ENCODE measurements at places on chromosomes 7 and 10. TPM values are rescaled to one million over a fixed set of nuclear protein-coding genes. Genes with fewer than 3 reads are reported as not detected.

HOXA10 gene
- 0.19 TPM for polyA plus RNA-seq

PIK3CG gene
- 1.3 TPM for polyA plus RNA-seq

CD36 gene
- polyA plus RNA-seq, result 35.7 TPM

SEPTIN14 gene
- polyA plus RNA-seq, result not detected

DNA sequence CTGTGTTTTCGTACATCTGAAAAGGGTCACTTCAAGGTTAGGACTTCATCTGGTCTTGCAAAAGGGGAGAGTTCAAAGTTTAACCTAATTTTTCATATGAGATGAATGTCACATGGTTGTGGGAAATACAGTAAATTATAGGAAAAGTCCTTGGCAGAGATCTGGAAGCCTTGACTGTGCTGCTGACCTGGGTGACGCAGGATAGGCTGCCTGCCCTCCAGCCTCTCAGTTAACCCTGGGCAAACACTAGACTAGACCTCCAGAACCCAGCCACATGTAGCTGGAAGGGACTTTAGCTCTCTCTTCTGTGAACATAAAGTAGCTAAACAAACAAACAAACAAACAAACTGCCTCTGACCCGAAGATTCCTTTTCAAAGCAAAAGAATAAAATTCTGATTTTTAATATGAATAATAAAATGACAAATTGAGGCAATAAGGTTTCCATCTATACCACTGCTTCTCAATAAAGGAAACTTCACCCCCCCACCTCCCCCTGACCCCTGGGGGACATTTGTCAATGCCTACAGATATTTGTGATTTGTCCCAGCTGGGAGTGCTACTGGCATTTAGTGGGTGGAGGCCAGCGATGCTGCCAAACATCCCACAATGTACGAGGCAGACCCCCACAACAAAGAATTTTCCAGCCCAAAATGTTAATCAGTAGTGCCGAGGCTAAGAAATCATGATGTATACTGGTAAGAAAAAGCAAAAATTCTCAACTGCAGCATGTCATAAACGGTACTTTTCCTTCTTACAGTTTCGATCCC lies 75.2 kb upstream of the PRR15 start:
- no peak for DNase-seq
- no peak overlapping the region for H3K27ac ChIP-seq
- H3K36me3 ChIP-seq, result no peaks in the 10 kb centered on the region

GRCh38 chr10:34723750-34724149 lies 91.3 kb downstream of the PARD3 start:
- no peak for DNase-seq
- no peak overlapping the region for H3K27ac ChIP-seq
- H3K4me1 ChIP-seq, result peaks cover 4% of the 10 kb centered on the region
- no peaks in the 10 kb centered on the region for H3K36me3 ChIP-seq
- no peak overlapping the region for H3K4me3 ChIP-seq

DNA sequence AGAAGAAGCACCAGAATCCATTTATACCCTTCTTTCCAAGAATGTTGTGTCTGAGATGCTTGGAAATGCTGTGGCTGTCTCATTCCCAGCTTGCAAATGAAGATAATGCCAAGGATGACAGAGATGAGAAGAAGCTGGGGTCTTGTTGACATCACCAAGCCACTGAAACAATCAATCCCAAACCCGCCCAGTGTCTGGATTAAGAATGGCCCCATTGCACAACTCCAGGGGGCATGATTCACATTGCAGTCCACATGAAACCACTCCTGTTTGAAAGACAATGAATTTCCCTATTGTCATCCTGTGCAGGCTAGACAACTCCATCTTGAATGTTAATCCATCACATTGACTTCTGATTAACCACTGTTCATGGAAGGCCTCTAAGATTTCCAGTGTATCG lies 28.6 kb downstream of the SORBS1 start:
- H3K4me3 ChIP-seq, result no peak overlapping the region
- no peaks in the 10 kb centered on the region for H3K27me3 ChIP-seq
- no peaks in the 10 kb centered on the region for H3K36me3 ChIP-seq
- H3K27ac ChIP-seq, result no peak overlapping the region

DNA sequence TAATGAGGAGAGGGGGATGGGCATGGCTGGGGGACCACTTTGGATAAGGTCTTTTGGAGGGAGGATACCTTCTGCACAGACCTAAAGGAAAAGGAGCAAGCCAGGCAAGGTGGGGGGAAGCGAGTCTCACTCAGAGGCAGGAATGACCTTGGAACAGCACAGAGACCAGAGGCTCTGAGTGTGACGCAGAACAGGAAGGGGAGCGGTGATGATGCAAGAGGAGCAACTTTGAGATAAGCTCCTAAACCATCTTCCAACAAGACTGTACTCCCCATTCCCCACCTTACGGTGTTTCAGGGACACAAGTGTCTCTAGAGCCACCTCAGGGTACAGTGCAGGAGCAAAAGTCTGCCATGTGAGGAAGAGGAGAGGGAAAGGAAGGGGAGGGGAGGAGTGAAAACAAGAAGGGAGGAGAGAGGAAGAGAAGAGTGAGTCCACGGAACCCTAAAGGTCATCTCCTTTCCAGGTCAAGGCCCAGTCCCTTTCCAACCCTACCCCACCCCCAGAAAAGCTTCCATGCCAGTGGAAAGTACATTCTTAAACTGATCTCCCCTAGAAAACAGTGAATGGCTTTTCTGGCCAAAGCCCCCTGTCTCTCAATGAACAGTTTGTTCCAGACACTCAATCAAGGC lies 54.1 kb downstream of the JAZF1 start:
- H3K27ac ChIP-seq, result no peak overlapping the region
- no peaks in the 10 kb centered on the region for H3K27me3 ChIP-seq
- no peak for DNase-seq
- H3K4me3 ChIP-seq, result no peak overlapping the region

DNA sequence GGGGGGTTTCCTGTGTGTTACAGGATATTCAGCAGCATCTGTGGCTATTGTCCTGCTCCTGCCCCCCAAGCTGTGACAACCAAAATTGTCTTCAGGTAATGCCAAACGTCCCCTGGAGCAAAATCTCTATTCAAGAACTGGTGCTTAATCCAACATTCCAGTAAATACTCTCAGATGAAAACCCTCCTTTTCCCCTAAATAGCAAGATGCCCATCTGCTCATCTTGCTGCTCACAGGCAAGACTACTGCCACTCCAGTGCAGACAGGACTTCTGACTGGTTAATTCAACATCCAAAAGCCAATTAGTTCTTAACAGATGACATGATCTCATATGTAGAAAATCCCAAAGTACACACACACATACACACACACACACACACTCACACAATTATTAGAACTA lies 20.5 kb upstream of the JAZF1 start:
- no peaks in the 10 kb centered on the region for H3K36me3 ChIP-seq
- H3K27ac ChIP-seq, result no peak overlapping the region
- H3K27me3 ChIP-seq, result no peaks in the 10 kb centered on the region
- no peak overlapping the region for H3K4me3 ChIP-seq
- DNase-seq, result no peak

DNA sequence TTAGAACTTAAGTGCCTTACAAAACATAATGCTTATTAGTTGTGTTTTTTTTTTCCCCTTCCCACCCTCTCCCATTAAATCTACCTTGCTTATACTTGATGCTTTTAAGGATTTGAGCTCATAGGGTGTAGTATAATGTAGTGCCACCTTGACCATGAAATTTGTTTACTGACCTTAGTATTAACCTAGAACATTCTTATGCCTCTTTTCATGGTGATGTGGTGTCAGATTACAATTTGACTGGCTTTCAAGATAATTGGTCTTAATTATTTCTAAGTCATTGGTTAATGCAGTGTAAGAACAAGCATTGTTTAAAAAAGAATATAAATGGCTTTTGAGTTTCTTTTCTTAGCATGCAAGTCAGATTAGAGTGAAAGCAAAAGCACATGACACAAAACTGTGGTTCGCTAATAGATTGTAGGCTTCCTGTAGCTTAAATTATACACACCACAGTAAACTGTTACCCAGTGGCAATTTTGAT lies 61.8 kb downstream of the ADD3 start:
- no peaks in the 10 kb centered on the region for H3K27me3 ChIP-seq
- no peaks in the 10 kb centered on the region for H3K36me3 ChIP-seq

GRCh38 chr10:20877986-20878983 lies 18.8 kb downstream of the NEBL start:
- no peak for DNase-seq
- H3K36me3 ChIP-seq, result no peaks in the 10 kb centered on the region
- no peaks in the 10 kb centered on the region for H3K27me3 ChIP-seq
- H3K27ac ChIP-seq, result no peak overlapping the region
- no peak overlapping the region for H3K4me3 ChIP-seq

DNA sequence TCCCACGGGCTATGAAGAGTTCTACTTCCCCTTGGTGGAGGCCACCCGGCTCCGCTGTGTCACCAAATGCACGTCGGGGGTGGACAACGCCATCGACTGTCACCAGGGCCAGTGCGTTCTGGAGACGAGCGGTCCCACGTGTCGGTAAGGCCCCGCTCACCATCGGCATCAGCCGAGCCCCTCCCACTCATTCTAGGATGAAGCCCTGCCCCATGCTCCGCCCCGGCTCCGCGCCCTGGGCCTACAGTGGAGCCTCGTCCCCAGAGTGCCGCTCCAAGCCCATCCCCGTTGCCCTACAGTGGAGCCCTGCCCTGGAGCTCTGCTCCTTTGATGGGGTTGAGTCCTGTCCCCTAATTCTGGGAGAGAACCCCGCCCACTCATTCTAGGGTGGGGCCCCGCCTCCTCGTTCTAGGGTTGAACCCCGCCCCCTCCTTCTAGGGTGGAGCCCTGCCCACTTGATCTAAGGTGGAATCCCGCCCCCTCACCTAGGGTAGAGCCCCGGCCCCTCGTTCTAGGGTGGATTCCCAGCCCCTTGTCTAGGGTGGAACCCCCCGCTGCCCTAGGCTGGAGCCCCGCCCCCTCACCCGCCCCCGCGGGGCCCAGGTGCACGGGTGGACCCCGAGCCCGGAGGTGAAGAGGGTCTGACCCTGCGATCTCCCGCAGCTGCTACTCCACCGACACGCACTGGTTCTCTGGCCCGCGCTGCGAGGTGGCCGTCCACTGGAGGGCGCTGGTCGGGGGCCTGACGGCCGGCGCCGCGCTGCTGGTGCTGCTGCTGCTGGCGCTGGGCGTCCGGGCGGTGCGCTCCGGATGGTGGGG lies 3.4 kb upstream of the MUC12 start:
- H3K27ac ChIP-seq, result no peak overlapping the region
- peaks cover 93% of the 10 kb centered on the region for H3K27me3 ChIP-seq

- H3K27ac ChIP-seq, result peak overlapping the region; percentile 69
- H3K27me3 ChIP-seq, result no peaks in the 10 kb centered on the region
- H3K4me3 ChIP-seq, result no peak overlapping the region
- peaks cover 4% of the 10 kb centered on the region for H3K4me1 ChIP-seq
- no peaks in the 10 kb centered on the region for H3K36me3 ChIP-seq
Observed at GRCh38 chr10:130631142-130632096, 495.2 kb downstream of the GLRX3 start.

GRCh38 chr10:69060127-69060798 lies 27.6 kb upstream of the SRGN start:
- peaks cover 28% of the 10 kb centered on the region for H3K4me1 ChIP-seq
- no peak for DNase-seq
- no peaks in the 10 kb centered on the region for H3K36me3 ChIP-seq
- no peaks in the 10 kb centered on the region for H3K27me3 ChIP-seq

GRCh38 chr10:99521765-99522469 lies 10.8 kb upstream of the NKX2-3 start:
- no peaks in the 10 kb centered on the region for H3K36me3 ChIP-seq
- peaks cover 7% of the 10 kb centered on the region for H3K4me1 ChIP-seq
- DNase-seq, result no peak
- no peak overlapping the region for H3K4me3 ChIP-seq

DNA sequence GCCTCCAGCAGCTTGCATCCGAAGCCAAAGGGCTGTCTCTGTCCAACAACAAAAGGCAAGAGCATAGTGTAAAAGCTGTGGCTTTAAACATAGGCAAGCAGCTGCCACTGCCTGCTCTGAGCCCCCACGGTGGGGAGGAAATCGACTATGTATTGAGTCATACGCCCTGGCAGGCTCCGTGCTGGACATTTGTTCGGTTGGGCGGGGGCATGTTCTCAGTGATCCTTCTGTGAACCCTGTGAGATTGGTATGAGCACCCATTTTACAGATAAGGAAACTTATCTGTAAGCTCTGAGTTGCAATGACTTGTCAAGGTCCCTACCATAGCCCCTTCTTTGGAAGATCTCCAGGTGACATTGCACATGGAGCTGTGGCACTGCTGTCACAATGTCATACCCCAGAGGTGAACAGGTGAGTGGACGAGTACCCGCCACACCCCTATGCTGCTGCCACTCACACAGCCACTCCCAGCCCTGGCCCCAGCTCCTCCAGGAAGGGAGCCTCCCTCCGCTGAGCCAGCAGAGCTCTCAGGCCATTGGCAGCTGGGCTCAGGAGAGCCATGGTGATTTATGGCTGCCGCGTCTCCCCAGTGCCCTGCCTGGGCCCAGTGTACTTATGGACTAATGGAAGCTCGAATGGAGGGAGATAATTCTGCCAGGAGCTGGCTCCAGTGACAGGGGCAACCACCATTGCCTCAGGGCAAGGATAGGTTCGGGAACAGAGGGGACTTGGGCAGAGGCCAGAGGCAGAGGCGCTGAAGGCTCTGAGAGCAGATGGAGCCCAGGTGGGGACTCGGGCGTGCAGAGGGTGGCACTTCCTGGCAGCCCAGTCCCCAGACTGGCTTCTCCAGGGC lies 43.7 kb downstream of the UNC5B start:
- H3K4me3 ChIP-seq, result no peak overlapping the region
- H3K36me3 ChIP-seq, result no peaks in the 10 kb centered on the region
- no peaks in the 10 kb centered on the region for H3K4me1 ChIP-seq
- H3K27me3 ChIP-seq, result peaks cover 4% of the 10 kb centered on the region

DNA sequence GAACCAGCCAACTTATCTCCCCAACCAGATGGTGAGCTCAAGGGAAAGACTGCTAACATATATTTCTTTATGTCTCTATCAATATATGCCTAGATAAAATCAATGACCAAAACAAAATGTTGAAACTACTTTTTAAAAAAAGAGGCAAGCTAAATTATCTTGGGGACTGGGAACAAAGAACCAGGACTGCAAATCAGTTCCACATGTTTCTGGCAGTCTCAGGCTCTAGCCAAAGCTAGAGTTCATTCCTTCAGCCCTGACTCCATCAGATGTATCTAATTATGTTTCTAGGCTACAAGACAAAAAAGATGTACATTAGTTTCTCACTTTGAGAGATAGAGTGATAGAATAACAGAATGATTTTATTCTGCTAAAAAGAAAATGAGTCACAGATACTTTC lies 1290.3 kb upstream of the SORCS1 start:
- no peak overlapping the region for H3K27ac ChIP-seq
- H3K4me3 ChIP-seq, result no peak overlapping the region

Data from spleen (tissue), 13 donors.